ENCODE measurements at places on chromosomes 12 and 14.

GRCh38 chr14:102050625-102051024, 36.2 kb downstream of the HSP90AA1 start:
- DNase-seq = no peak

DNA sequence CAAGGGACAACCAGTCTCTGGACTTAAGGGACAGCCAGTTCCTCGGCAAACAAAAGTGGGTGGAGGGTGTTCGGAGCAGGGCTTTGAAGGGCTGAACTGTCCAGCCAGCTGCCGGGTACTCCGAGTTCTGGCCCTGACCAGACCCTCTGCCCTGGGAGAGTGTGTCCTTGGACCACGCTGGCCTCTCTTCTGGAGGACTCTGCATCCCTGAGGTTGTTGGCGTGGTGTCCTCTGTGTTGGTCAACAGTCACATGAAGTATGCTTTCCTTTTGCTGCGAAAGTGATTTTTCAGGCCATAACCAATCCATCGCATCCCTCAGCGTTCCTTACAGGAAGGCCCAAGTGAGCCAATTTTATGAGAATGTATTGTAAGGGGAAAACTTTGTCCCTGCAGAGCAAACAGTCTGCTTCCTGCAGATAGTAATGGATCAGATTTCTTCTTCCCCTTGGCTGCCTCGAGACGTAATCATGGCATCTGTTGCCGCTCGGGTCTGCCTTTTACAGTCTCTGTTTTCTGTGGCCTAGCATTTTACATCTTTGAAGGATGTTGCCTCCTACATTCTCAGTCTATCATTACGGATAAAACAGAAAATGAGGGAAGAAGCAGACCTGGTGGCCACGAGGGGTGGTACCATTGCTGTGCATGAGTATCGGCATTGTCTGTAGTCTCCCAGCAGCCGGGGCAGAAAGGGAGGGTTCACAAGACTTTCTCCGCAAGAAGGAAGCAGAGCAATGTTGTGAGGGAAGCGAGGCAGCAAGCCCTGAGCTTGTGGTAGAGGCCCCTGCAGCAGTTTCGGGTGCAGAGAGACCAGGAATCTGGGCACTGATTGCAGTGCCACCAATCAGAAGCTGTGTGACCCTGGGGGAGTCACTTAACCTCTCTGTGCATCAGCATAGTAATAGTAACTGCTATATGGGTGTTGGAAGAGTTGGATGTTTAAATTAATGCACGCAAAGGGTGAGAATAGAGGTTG, 47.4 kb downstream of the SMIM41 start:
- no peak for DNase-seq

GRCh38 chr12:32087306-32087705, 19.3 kb upstream of the BICD1 start:
- DNase-seq = no peak

DNA sequence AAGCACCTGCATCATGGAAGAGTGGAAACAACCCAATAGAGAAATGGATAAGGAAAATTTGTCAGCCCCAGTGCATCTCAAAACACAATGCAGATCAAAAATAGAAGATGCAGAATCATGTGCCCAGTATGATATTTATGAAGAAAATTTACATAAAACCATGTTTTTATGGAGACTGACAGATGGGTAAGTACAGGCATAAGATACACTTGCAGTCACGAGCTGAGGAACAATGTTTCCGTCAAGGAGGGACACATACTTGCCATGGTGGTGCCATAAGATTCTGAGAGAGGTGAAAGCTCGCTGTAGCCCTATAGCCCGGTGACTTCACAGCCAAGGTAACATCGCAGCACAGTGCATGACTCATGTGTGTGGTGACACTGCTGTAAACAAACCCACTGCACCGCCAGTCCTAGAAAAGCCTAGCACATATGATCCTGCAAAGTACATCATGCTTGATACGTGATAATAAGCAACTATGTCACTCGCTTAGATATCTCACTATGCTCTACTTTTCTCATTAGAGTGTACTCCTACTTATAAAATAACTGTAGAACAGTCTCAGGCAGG, 112.6 kb downstream of the RIMBP2 start:
- no peak for DNase-seq

DNA sequence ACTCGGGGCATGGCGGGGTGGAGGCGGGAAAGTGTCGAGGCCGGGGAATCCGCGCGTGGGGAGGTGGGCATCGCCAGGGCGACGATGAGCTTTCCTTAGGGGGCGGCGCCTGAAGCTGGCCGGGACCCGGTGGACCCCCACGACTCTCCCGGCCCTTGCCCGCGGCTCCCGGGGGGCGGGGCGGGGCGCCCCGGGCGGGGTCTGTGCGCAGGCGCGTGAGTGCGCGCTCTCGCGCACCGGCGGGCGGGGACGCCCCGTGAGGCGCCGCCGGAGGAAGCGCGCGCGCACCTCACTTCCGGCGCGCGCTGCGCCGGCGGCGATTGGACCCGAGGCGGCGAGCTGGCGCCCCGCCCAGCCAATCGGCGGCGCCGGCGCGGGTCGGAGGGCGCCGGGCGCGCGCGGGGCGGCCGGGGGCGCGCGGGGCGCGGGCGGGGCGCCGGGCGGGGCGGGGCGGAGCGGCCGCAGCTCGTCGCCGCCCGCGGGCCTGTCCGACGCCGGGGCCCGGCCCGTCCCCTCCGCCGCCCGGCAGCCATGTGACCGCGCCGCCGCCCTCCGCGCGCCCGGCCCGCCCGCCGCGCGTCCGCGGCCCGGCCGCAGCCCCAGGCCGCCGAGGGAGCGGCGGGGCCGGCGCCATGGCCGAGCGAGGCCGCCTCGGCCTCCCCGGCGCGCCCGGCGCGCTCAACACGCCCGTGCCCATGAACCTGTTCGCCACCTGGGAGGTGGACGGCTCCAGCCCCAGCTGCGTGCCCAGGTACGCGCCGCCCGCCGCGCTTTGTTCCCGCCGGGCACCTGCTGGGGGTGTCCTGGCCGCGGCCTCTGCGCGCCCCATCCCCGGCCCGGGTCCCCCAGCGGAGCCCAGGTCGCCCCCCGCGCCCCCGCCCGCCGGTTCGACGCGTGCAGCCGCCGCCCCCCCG, at the start of gene PACS2:
Gene PACS2 (plus strand): TSS at position 462 of the 914 bp plus-strand sequence. CDS start 171 bp downstream, at position 633.
- peak; percentile 81 for DNase-seq

DNA sequence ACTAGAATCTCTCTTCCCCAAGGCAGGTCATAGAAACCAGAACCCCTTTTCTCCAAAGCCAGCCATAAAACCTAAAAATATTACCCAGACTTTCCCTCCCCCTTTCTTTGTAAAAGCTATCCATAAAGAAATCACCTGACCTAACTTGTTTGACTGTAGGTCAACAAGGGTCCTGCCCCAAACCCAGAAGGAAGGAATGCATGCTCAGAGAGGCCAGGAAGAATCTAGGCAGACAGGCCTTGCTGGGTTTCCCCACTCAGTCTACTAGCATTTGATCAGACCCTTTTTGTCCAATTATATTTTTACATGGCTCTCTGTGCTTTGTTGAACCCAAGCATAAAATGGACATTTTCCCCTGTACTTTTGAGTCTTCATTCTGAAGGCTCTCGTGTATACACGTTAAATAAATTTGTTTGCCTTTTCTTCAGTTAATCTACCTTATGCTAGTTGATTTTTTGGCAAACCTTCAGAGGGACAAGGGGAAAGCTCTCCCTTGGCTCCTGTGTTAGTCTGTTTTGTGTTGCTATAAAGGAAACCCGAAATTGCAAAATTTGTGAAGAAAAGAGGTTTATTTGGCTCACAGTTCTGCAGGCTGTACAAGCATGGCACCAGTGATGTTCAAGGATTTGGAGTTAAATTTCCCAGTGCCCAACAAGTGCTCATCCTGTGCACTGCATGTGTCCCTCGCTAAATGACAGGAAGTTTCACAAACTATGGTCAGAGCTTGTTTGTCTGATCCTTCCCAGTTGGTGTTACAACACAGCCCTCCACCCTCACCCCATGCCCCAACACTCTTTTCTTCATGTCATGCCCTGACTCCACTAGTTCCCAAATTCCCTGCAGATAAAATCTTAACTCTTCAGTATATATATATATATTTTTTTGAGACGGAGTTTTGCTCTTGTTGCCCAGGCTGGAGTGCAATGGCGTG, 14.2 kb upstream of the RASSF3 start:
- DNase-seq = no peak

DNA sequence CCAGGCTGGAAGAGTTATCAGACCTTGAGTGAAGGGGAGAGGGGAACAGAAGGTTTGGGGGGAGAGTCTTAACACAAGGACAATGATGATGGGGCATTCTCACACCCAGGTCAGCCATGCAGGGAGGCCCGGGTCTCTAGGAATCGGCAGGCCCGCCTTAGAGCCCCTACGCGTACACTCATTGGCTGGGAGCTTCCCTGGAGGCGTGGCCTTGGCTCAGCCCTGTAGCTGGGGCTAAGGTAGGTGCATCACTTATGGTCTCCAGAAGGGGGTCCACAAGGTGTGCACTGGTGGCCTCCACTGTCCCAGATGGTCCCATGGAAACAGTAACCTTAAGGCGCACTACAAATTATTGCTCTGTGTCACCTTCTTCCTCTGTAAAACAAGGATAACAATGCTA, 660.1 kb downstream of the MED13L start:
- DNase-seq = no peak

DNA sequence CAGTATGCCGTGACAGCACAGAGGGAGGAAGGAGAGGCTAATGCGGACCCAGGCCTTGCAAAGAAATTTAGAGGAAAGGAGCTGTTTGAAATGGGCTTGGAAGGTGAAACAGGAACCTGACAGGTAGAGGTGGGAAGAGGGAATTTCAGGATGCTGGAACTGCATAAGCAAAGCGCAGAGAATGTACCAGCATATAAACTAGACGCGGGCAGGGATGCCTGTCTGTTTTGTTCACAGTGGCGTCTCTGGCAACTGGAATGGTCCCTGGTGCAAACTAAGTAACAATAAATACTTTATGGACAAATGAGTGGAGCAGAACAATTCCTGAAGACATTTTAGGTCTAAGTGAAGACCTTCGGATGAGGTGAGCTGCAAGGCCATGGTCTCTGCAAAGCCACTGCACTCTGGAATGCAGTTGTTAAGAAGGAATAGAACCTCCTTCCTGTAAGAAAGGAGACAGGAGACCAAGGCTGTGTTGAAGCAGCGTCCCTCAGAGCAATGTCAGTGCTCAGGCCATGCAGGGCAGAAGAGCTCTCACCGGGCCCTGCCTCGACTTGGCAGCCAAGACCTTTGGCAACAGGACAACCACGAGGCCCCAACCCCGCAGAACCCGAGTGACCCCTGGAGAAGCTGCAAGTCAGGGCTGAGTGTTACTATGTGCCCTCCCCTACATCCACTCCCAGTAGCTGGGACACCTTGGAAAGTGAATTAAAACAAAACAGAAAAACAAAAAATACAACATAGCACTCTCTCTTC, 42.8 kb downstream of the PITPNM2 start:
- no peak for DNase-seq

DNA sequence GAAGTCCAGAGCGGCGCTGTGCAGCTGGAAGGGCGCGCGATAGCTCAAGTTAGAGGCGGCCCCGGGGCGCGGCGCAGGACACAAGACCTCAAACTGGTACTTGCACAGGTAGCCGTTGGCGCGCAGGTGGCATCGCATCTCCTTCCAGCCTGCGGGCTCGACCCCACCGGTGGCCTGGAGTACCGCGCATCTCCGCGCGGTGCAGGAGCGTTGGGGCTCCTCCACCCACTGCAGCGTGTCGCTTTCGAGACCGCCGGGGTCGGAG, 553 bp downstream of the CLEC14A start:
- no peak for DNase-seq

GRCh38 chr12:92085040-92085735, 60.5 kb downstream of the BTG1 start:
- DNase-seq = no peak

GRCh38 chr12:25241167-25242020, 9.3 kb downstream of the KRAS start:
- no peak for DNase-seq

GRCh38 chr12:28265435-28266042, 75.3 kb downstream of the CCDC91 start:
- DNase-seq = no peak

DNA sequence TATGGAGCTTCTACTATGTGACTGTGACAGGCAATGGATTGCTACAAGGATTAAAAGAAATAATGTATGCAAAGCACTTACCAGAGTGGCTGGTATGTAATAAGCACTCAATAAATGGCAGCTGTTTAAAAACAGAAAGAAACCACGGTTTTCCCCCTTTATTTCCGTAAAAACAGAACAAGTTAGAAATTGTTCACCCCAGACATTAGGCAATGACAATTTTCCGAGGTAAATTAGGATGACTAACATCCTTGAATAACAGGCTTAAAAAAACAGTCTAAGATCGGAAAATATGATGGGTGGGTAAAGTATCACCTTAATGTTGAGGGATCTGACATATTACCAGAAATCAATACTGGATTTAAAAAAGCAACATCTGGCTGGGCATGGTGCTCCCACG, 20.9 kb upstream of the CNIH1 start:
- no peak for DNase-seq

- DNase-seq = no peak
These were observed 123.6 kb downstream of the TSPAN9 start for GRCh38 chr12:3200814-3201233.

- no peak for DNase-seq
These were observed 215.6 kb upstream of the ATP2B1 start for GRCh38 chr12:89924191-89924590.

- DNase-seq = peak; percentile 28
These were observed 24.3 kb downstream of the SYNDIG1L start for GRCh38 chr14:74401504-74402241.

- no peak for DNase-seq
These were observed 31.4 kb upstream of the C12orf76 start for GRCh38 chr12:110079477-110080400.

DNA sequence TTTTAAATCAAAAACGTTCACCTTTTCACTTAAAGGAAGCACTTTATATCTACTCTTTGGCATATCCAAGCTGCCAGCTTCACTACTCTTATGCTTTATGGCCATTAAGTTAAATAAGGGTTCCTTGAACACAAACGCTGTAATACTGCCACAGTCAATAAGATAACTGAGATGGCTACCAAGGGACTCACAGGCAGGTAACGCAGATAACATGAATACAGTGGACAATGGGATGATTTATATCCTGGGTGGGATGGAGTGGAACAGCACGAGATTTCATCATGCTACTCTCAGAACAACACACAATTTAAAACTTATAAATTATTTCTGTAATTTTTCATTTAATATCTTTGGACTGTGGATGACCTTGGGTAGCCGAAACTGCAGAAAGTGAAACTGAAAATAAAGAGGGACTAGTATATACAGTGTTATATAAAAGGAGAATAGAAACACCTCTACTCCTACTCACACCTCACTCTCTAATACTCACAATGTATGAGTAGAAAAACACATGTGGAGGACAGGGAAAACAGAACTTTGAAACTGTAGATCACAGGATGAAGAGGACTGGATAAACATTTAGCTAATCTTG, 367.3 kb downstream of the C12orf50 start:
- DNase-seq = no peak

- no peak for DNase-seq
These were observed 14.8 kb downstream of the GPR19 start for GRCh38 chr12:12681061-12681765.

Measured in DMS79 treated with DMSO at 0.1 percent for 48 hours (cell line).